Fibroblast of lung (primary cell): ENCODE measurements at places on chromosomes 11 and 22. TPM values are rescaled to one million over a fixed set of nuclear protein-coding genes. Genes with fewer than 3 reads are reported as not detected.

The PDHX gene
- total RNA-seq: 30.6 and 36.5 TPM in 2 replicates

The CLTCL1 gene
- 11.3 and 13.4 TPM in 2 replicates for total RNA-seq

The OSBP2 gene
- total RNA-seq: 0.51 and 3.8 TPM in 2 replicates

The EIF3D gene
- 306 and 407 TPM in 2 replicates for total RNA-seq

The KCNJ4 gene
- not detected in 2 replicates for total RNA-seq

The CCDC88B gene
- total RNA-seq: 2.1 and 3.1 TPM in 2 replicates

The STK33 gene
- total RNA-seq: 1.7 and 2.8 TPM in 2 replicates

The ADORA2A gene
- 0.77 and 1.5 TPM in 2 replicates for total RNA-seq

The TMPRSS13 gene
- not detected in 2 replicates for total RNA-seq

The FAM83F gene
- under 0.01 TPM in 1 of 2 replicates, not detected in the other for total RNA-seq

The AQP11 gene
- 7.4 and 11.2 TPM in 2 replicates for total RNA-seq

The ALDH3B2 gene
- not detected in 2 replicates for total RNA-seq

The MYO7A gene
- total RNA-seq: 0.26 and 0.33 TPM in 2 replicates

The ASPHD2 gene
- total RNA-seq: 1.5 and 1.7 TPM in 2 replicates

The SEPTIN3 gene
- 0.26 and 0.33 TPM in 2 replicates for total RNA-seq

The ACAT1 gene
- 91.4 and 138 TPM in 2 replicates for total RNA-seq

The OR51B4 gene
- 0.17 TPM in 1 of 2 replicates, not detected in the other for total RNA-seq

The MS4A7 gene
- total RNA-seq: 0.26 TPM in 1 of 2 replicates, not detected in the other

The CD3D gene
- not detected in 2 replicates for total RNA-seq

The BCO2 gene
- total RNA-seq: 1.0 and 2.1 TPM in 2 replicates

The SERHL2 gene
- total RNA-seq: 3.3 and 4.6 TPM in 2 replicates

The FAM111B gene
- total RNA-seq: 0.26 and 0.33 TPM in 2 replicates

The TUBGCP6 gene
- 19.0 and 23.8 TPM in 2 replicates for total RNA-seq
